ENCODE measurements at places on chromosomes 2 and 18.
A peak's percentile ranks its signal among the peaks of the same experiment; 100 is the strongest.

GRCh38 chr2:102061962-102062795 lies 70.4 kb downstream of the IL1R2 start:
- peak; percentile 12 for DNase-seq

DNA sequence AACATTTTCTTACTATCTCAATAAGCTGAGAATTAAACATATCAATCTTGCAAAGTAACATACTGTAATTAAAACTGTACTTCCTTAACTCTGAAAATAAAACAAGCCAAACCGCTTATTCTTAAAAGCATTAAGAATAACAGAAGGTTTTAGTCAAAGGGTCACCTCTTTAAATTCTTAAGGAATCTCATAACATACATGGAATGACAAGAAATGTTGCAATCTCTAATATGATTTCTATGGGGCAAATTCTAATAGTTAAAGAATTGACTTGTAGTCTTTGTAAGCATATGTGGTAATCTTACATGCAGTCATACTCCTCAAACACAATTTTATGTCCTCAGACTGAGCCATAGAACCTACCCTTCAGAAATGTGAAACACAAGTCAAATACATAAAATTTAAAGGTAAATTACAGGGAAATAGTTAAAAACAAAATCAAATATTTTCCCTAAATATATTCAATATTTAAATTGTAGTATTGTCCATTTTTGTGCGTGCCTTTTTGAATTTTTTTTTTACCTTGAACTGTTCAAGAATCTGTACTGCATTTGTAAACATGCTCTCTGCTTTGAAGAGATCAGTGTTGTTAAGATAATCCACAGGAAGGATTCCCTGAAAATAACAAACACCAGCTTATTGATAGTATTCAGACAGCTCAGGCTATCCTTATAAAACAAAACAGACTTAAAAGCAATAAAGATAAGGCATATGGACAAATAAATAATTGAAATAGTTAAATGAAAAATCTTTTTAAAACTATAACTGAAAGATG lies 48.2 kb downstream of the PIGN start:
- no peak for DNase-seq

- DNase-seq, result no peak
These were observed 67.1 kb downstream of the CCDC102B start for GRCh38 chr18:68865021-68865420.

- no peak for DNase-seq
These were observed 144.3 kb downstream of the MCFD2 start for GRCh38 chr2:46771309-46771708.

DNA sequence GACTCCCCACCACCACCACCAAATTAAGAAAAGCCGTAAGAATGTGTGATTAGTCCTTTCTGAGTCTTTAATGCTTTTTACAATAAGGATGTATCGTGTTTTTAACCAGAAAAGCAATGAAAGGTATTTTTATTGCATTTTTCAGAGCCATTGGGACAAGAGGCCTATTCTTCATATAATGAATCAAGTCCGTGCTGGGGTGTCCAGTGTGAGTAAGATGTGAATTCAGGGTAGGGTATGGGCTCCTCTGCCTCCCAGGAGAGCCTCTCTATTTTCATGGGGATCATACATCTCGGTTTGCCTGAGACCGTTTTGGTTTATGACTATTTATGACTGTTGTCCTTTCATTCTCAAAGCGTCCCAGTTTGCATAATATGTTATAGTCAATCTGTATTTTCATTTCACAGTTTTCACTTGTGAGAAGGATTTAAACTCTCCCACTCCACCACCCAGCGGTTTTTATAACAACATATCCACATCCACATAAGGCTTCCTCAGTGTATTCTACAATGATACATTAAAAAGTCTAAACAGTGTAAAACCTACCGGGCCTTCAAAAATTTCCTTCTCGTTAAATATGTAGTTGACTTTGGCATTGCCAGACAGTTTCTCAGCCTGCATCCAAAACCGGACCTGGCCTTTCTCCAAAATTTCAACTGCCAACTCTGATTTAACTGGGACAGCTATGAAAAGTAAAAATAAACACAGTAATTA lies 80.8 kb upstream of the LPIN2 start:
- DNase-seq, result peak; percentile 42

- no peak for DNase-seq
These were observed 18.5 kb downstream of the ACKR3 start for GRCh38 chr2:236587861-236588815.

- no peak for DNase-seq
These were observed 14.1 kb downstream of the CTDP1 start for GRCh38 chr18:79693561-79694205.

DNA sequence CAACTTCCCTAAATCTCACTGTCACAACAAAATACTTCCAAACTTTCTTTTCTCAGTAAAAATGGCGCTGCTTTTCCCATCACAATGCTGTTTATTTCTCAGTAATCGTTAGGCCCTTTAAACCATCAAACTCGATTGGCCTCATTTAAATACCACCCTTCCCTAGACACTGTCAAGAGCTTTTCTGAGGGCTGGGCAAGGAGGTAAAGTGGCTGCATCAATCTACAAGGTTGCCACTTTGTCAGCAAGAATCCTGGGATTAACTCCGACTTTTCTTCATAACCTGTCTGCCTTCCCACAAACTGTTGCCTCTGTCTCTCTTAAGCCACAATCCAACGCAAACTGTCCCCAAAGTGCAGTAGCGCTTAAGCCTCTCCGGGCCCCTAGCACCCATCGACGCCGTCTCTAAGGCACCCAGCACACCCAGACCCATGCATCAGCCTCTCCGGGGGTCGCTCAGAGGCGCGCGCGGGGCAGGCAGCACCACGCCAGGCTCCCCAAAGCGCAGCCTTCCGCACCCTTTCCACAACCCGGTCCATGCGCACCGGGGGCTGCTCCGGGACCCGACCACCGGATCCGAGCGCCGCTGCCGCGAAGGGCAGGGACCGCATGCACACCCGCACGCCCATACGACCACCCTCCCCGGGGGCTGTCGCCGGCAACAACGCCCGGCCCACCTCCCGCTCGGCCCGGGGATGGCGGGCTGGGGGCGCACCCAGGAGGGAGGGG lies 683 bp downstream of the MBOAT2 start:
- DNase-seq, result peak; percentile 44

- DNase-seq, result no peak
These were observed 114.6 kb upstream of the CDCA7 start for GRCh38 chr2:173240083-173240482.

DNA sequence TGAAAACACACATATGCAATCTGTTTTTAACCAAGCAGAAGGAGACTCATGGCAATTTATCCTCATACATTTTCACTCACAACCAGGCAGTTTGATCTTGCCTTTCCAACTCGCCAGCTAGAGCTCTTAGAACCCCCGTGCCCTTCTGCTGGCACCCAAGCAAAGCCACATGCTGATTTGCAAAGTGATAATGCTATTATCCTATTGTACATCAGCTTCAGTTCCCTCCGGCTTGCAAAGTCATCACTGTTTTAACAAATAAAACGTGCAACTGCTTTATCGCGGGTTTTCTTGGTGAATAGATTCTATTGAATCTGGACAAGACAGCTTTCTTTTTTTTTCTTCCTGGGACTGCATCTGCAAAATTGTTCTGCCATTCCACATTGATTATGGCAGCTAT lies 314.6 kb downstream of the LNPK start:
- DNase-seq, result no peak

- DNase-seq, result no peak
These were observed 7.6 kb upstream of the GAREM1 start for GRCh38 chr18:32478317-32478716.

DNA sequence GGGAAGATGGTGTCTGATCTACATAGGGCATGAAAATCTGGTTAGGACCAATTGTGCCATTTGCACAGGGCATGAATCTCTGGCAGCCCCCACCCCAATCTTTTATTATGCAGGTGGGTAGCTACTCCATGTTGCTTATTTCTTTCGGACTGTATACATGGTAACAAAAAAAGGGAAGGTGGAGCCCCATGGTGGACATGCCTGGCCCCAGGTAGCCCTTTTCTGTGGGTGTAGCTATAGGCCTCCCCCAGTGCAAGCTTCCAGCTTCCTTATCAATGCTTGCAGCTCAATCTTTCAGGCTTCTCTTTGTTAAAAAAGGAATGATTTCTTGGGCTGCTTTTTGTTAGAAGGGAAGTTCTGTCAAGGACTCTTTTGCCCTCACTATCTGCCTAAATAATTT lies 14.3 kb upstream of the UXS1 start:
- DNase-seq, result no peak

- no peak for DNase-seq
These were observed 162.4 kb downstream of the HDAC4 start for GRCh38 chr2:239238381-239238780.

DNA sequence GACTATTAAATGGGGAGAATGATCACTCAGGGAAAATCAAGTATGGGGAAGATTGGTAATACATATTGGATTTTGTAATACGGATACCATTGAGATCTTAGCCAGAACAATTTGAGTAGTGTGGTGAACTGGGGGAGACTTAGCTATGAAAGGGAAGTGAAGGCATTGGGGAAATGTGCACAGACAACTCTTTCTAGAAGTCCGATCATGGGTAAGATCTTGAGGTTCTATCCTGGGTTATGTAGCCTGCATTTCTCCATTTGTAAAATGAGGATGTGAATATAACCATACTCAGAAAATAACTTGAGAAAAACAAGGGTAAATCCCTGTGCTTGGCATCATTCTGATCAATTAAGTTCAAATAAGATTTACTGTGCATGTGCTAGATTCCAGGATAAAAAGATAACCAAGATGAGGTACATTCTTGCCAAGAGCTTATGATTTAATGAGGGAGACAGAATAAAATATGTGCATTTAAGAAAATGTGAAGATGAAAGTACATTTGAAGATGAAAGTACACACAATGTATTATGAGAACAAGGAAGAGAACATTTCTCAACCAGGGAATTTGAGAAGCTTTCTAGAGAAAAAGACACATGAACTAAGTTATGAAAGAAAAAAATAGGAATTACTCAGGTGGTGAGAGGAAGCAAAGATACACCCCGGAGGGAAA lies 49.5 kb downstream of the SLC40A1 start:
- DNase-seq, result no peak

DNA sequence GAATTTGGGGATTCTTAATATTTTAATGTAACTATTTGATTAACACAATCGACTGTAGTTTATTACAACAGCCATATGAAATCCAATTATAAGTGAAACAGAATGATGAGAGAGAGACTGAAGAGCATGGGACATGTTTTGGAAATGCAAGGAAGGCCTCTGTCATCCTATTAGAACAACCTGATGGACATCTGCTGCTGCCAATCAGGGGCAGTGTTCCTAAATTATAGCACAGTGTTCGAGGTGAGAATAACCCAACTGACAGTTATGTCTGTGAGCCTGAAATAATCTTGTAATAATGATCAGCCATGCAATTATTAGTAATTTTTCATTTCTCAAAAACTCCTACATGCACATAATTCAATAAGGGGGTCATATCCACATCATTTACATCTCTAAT lies 73.6 kb downstream of the CCDC141 start:
- no peak for DNase-seq

Data from cerebellar cortex (tissue), 1 donor.